ENCODE measurements at places on chromosomes 12 and 14. TPM values are rescaled to one million over a fixed set of nuclear protein-coding genes. Genes with fewer than 3 reads are reported as not detected.
A peak's percentile ranks its signal among the peaks of the same experiment; 100 is the strongest.

- H3K4me3 ChIP-seq, result no peak overlapping the region
- H3K4me1 ChIP-seq, result peaks cover 12% of the 10 kb centered on the region
- H3K36me3 ChIP-seq, result no peaks in the 10 kb centered on the region
- no peak for DNase-seq
- peak overlapping the region; percentile 67 for H3K27ac ChIP-seq
- no peaks in the 10 kb centered on the region for H3K27me3 ChIP-seq
Observed at GRCh38 chr12:46554460-46554859, 181.9 kb upstream of the SLC38A2 start.

The NPFF gene
- not detected for total RNA-seq

GRCh38 chr14:103329401-103330347, 4.4 kb upstream of the EIF5 start:
- no peak overlapping the region for H3K27ac ChIP-seq
- H3K4me1 ChIP-seq, result peaks cover 13% of the 10 kb centered on the region
- H3K4me3 ChIP-seq, result no peak overlapping the region
- H3K36me3 ChIP-seq, result no peaks in the 10 kb centered on the region

DNA sequence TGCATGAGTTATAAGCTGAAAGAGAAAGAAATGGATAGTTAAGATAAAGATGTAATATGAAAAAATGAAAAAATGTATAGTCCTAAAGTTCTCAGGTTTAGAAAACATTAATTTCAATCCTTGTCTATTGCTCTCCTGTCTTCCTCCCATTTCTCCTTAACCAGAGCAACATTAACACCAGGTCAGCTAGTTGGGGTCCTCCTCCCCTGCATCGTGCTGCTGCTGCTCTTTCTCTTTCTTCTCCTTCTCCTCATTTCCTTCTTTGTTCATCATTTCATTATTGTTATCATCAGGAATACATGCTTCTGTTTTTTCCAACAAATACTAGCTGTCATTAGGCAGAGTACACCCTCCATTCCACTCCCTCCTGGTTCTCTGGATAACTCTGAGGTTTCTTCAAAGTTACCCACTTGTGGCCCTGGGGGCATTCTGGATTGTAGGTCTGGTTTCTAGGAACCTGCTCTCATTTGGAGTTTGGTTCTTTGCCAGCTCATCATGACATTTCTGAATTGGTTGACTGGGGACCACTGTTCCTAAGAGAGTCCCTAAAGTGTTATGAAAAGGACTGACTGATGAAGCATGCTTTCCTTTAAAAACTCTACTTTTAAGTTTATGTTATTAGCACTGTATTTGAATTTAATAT, 17.0 kb downstream of the ACSS3 start:
- no peak for DNase-seq
- no peaks in the 10 kb centered on the region for H3K27me3 ChIP-seq
- H3K4me3 ChIP-seq, result no peak overlapping the region
- no peak overlapping the region for H3K27ac ChIP-seq

The ZBTB42 gene
- 4.3 TPM for total RNA-seq

The HSPB8 gene
- 720 TPM for total RNA-seq

- no peaks in the 10 kb centered on the region for H3K36me3 ChIP-seq
- H3K27ac ChIP-seq, result no peak overlapping the region
- no peak overlapping the region for H3K4me3 ChIP-seq
- no peak for DNase-seq
Observed at GRCh38 chr14:78335531-78335930, 165.4 kb downstream of the NRXN3 start.

GRCh38 chr14:68563251-68564131, 229.4 kb downstream of the ZFP36L1 start:
- H3K4me1 ChIP-seq, result peaks cover 62% of the 10 kb centered on the region
- no peak overlapping the region for H3K4me3 ChIP-seq
- H3K27me3 ChIP-seq, result no peaks in the 10 kb centered on the region
- no peaks in the 10 kb centered on the region for H3K36me3 ChIP-seq
- H3K27ac ChIP-seq, result peak overlapping the region; percentile 77

- H3K27me3 ChIP-seq, result no peaks in the 10 kb centered on the region
- peaks cover 9% of the 10 kb centered on the region for H3K36me3 ChIP-seq
- no peak overlapping the region for H3K4me3 ChIP-seq
Observed at GRCh38 chr12:110555577-110556406, 27.3 kb downstream of the PPTC7 start.

DNA sequence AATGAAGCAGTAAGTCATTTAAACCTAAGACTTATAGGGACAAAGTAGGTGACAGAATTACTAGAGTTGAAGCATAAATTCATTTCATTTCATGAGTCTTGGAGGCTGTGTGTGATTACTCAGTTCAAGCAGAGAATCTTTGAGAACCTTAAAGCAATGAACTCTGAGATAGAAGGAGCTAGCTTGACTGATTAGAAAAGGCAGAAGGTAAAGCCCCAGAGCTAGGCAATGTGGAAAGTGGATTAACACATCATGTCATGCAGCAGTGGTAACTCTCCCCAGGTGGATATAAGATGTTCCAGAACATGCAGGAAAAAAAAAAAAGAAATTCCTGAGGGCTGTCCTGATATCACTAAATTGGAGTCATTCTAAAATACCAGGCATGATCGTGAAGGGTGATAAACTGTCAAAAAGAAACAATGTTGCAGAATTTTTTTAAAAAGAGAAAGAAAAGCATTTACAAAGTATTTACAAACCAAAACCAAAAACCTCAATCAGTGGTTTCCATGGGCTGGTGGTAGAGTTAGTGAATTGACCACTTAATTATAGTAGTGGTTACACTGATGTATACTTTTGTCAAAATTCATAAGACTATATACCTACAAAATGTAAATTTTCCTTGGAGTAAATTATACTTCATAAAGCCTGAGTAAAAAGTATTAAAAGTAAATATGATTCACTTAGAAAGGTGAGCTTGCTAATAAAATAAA, 12.7 kb upstream of the SLC16A7 start:
- H3K27me3 ChIP-seq, result no peaks in the 10 kb centered on the region
- no peak overlapping the region for H3K27ac ChIP-seq
- peaks cover 8% of the 10 kb centered on the region for H3K4me1 ChIP-seq
- no peak for DNase-seq
- no peak overlapping the region for H3K4me3 ChIP-seq

DNA sequence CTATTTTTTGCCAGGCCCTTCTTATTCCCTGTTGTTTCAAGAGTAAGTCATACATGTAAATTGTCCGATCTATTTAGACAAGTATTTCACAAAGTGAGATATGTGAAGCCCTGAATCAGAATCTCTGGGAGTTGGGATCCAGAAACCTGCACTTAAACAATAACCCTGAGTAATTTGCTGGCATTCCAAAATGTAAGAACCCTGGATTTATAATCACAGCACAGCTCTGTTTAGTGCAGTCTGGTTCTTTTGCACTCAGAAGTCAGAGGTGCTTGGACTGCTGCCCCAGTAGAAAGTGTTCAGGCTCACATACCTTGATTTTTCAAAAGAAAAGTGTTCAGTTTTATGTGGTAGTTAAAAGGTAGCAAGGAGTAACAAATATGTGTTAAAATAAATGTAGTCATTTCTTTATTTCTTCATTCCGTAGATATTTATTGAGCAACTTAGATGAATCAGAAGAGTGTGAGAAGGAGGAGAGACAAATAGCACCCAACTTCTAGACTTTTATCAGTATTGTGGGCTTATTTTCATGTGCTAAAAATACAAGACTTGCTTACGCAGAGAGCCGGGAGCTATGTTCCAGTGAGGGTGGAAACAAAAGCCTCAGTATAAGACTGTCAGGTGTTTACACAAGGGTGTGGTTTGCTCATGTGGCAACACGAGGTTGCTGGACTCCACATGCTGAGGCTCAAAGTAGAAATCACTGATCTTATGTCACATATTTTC, 70.1 kb downstream of the SYNE2 start:
- H3K36me3 ChIP-seq, result no peaks in the 10 kb centered on the region
- peaks cover 11% of the 10 kb centered on the region for H3K4me1 ChIP-seq
- no peak for DNase-seq
- peak overlapping the region; percentile 32 for H3K27ac ChIP-seq
- H3K4me3 ChIP-seq, result no peak overlapping the region

- no peaks in the 10 kb centered on the region for H3K36me3 ChIP-seq
- no peak overlapping the region for H3K27ac ChIP-seq
- DNase-seq, result no peak
- no peak overlapping the region for H3K4me3 ChIP-seq
- H3K27me3 ChIP-seq, result no peaks in the 10 kb centered on the region
- no peaks in the 10 kb centered on the region for H3K4me1 ChIP-seq
Observed at GRCh38 chr12:74732164-74732784, 194.6 kb downstream of the ATXN7L3B start.

- no peaks in the 10 kb centered on the region for H3K4me1 ChIP-seq
- DNase-seq, result no peak
- H3K27me3 ChIP-seq, result no peaks in the 10 kb centered on the region
- H3K27ac ChIP-seq, result no peak overlapping the region
- no peak overlapping the region for H3K4me3 ChIP-seq
Observed at GRCh38 chr12:117377758-117378157, 16.3 kb upstream of the NOS1 start.

- H3K4me1 ChIP-seq, result peaks cover 7% of the 10 kb centered on the region
- H3K27me3 ChIP-seq, result no peaks in the 10 kb centered on the region
- H3K4me3 ChIP-seq, result no peak overlapping the region
- no peak overlapping the region for H3K27ac ChIP-seq
Observed at GRCh38 chr12:30847259-30847658, 79.3 kb upstream of the TSPAN11 start.

- DNase-seq, result no peak
- peaks cover 5% of the 10 kb centered on the region for H3K4me1 ChIP-seq
Observed at GRCh38 chr12:71626098-71626497, 37.5 kb downstream of the ZFC3H1 start.

DNA sequence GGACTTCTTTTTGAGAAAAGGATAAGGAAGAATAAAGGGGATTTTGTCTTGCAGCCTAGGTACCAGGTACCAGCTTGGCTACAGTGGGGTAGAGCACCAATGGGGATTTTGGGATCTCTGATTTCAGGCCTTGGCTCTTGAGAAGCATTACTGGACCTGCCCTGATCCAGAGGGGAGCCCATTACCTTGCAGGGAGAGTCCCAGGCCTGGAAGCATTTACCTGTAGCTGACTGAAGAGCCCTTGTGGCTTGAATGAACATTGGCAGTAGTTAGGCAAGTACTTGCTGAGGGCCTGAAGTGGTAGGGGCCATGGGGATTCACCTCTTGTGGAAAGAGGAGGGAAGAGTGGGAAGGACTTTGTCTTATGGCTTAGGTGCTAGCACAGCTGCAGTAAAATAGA, 308.2 kb upstream of the FBXO33 start:
- H3K4me3 ChIP-seq, result no peak overlapping the region
- no peak for DNase-seq
- H3K27me3 ChIP-seq, result no peaks in the 10 kb centered on the region
- H3K36me3 ChIP-seq, result no peaks in the 10 kb centered on the region

DNA sequence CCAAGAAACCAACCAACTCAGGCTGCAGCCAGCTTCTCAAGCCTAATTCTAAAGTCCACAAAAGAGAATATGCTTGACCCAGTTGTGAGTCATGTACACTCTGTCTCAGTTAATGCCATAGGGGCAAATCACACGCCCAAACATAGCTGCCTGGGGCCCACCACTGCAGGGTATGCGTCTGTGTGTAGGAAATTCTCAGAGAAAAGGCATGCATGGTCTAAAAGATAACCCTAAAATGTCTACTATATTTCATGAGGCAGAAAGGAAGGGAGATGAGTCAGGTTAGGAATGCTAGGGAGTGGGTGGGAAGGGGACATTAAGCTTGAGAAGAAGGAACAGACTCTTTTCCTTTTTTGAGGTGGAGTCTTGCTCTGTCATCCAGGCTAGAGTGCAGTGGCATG, 22.3 kb upstream of the SPTLC2 start:
- DNase-seq, result no peak
- no peaks in the 10 kb centered on the region for H3K27me3 ChIP-seq
- no peak overlapping the region for H3K27ac ChIP-seq

DNA sequence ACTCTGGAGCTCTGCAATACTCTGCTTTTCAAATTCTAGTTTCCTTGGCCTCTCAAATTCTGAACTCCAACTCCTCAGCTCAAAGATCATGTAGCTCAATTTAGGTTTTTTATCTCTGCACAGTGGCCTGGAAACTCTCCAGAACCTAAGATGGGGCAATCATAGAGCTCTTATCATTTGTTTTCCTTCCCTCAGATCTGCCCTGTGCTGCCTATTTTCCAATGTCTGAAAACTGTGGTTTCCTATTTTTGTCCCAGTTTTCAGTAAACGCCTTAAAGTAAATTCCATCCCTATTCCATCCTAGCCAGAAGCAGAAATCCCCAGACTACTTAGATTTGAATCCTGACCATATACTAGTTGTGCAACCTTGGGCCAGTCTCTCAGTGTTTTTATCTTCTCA, 73.2 kb downstream of the CEP83 start:
- no peak overlapping the region for H3K4me3 ChIP-seq
- H3K27me3 ChIP-seq, result no peaks in the 10 kb centered on the region
- peak overlapping the region; percentile 20 for H3K27ac ChIP-seq
- H3K36me3 ChIP-seq, result peaks cover 5% of the 10 kb centered on the region

The HOXC9 gene
- total RNA-seq, result not detected

- no peak overlapping the region for H3K4me3 ChIP-seq
- H3K36me3 ChIP-seq, result no peaks in the 10 kb centered on the region
- H3K27ac ChIP-seq, result no peak overlapping the region
- DNase-seq, result no peak
Observed at GRCh38 chr12:69508091-69508490, 37.9 kb downstream of the FRS2 start.

The PXMP2 gene
- 65.9 TPM for total RNA-seq

- peaks cover 59% of the 10 kb centered on the region for H3K4me1 ChIP-seq
- no peaks in the 10 kb centered on the region for H3K36me3 ChIP-seq
Observed at GRCh38 chr14:22588526-22589095, 413 bp downstream of the DAD1 start.

DNA sequence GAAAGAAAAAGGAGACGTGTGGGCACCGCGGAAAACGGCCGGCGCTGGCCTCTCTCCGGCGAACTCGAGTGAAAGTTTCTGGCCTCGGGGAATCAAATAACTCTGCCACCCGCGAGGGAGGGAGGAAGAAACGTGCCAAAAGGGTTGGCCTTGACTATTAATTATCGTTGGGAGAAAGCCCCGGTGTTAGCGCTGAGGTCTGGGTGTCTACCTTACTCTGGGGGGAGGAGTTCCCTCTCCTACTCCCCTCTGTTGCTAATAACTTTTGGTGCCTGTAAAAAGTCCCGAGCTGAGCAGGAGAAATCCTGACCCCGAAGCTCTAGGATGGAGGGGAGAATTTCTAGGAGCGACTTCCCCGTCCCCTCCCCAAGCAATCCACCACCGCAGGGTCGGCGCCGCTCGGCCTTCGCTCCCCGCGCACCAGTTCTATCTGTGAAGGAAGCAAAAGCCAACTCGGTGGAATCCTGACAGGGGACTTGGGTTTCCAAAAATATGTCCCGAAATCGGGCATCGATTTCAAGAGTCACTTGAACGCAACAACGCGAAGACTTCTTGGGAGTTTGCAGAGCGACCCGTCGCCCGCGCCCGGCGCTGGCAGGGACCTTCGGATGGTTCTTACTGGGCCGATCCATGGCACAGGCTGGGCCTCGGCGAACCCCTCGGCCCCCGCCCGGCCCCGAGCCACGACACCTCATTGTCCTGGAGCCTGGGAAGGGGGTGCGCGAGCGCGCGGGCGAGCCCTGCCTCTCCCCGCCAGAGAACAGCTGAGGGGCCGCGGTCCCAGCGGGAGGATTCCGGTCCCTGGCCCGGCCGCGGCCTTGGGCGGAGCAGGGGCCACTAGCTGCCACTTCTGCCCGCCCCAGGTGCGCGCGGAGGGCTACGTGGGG, 1.7 kb downstream of the OTX2 start:
- no peak overlapping the region for H3K27ac ChIP-seq
- peaks cover 12% of the 10 kb centered on the region for H3K4me1 ChIP-seq
- DNase-seq, result no peak
- no peaks in the 10 kb centered on the region for H3K36me3 ChIP-seq
- H3K27me3 ChIP-seq, result peaks cover 53% of the 10 kb centered on the region
- H3K4me3 ChIP-seq, result peak overlapping the region; percentile 19

The NR2C1 gene
- total RNA-seq, result 43.1 TPM

Data from heart right ventricle (tissue), 16 donors.